ENCODE measurements at places on chromosomes 7 and 10. TPM values are rescaled to one million over a fixed set of nuclear protein-coding genes. Genes with fewer than 3 reads are reported as not detected.

The ACBD7 gene
- total RNA-seq: 10.8 TPM

GRCh38 chr10:128263891-128264688, 137.9 kb upstream of the MKI67 start:
- DNase-seq: peak; percentile 42

- DNase-seq: no peak
Measured at GRCh38 chr10:86164960-86165630, 201.5 kb downstream of the GRID1 start.

DNA sequence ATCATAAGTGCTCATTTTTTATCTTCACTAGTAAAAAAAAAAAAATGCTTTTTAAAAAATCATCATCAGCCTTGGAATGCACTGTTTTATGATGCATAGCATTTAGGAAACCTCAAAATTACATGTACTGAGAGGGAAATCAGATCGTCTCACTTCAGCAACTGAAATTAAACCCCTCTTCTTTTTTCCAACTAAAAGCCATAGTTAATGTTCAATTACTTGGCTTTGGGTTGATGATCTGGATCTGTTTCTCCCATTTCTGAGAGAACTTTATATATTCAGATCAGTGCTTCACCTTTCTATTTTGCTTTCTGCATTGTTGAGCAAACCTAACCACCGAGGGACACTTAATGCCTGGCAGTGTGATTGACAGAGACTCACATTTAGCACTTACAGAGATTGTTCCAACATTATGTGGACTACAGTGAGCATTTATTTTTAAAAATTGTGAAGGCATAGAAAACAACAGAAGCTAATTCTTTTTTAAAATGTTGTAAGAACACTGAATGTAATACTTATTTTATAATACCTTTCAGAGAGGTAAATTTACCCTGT, 678.4 kb downstream of the PHTF2 start:
- no peak for DNase-seq

DNA sequence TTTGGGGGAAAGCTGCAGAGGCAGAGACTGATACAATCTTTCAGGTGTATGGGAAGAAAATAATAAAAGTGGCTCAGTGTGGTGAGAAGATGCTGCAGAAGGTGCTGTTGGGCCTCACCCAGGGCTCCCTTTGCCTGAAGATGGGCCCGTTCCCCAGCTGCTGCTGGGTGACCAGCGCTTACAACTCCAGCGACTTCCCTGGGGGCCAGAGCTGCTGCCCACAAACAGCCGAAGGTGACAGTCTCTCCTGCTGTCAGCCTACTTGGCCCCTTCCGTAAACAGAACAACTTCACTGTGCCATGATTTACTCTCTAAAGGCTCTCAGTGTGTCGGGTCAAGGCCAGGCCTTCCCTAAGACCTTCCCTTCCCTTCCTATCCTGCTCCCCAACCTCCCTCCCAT, 93.6 kb upstream of the PCBD1 start:
- DNase-seq: no peak

The TAS2R41 gene
- not detected for total RNA-seq

All from occipital lobe (tissue), 3 donors.